ENCODE measurements at places on chromosomes 16 and 17. TPM values are rescaled to one million over a fixed set of nuclear protein-coding genes. Genes with fewer than 3 reads are reported as not detected.

The CDH8 gene
- total RNA-seq = 6.4 TPM

The SLC52A1 gene
- total RNA-seq = 0.21 TPM

The KAT8 gene
- 49.7 TPM for total RNA-seq

The TGFB1I1 gene
- total RNA-seq = 42.5 TPM

The MYH3 gene
- 2.1 TPM for total RNA-seq

The STX8 gene
- 49.2 TPM for total RNA-seq

The MPP2 gene
- 8.4 TPM for total RNA-seq

The SLC9A5 gene
- 17.2 TPM for total RNA-seq

The TMEM100 gene
- total RNA-seq = 29.3 TPM
